Activated CD4-positive, alpha-beta T cell treated with anti-CD3 and anti-CD28 coated beads, Interleukin-2, amount 50 U/mL, for 16 hours (primary cell): ENCODE measurements at places on chromosomes 16 and 17.
A peak's percentile ranks its signal among the peaks of the same experiment; 100 is the strongest.

DNA sequence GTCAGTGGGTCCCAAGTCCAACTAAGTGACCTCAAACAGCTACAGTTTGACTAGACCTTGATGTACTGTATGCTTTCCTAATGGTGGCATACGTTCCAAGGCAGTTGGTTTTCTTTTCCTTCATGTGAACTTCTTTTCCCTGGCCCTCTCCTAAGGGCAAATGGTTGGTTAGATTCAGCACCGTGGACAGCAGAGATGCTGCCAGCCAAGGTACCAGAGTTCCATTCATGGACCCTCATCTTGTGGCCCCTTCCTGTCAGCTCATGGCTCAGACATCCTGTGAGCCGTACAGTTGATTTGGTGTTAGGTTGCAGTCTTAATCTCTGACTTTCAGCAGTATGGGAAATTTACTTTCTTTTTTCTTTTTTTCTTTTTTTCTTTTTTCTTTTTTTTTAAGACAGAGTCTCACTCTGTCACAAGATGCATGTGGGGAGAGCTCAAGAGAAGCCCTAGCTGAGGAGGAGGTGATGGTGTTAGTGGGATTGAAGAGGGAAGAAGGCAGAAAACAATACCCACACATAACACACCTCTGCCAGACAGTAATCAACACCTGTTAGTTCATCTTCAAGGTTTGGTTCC, 122.4 kb downstream of the USP31 start:
- no peak for DNase-seq

DNA sequence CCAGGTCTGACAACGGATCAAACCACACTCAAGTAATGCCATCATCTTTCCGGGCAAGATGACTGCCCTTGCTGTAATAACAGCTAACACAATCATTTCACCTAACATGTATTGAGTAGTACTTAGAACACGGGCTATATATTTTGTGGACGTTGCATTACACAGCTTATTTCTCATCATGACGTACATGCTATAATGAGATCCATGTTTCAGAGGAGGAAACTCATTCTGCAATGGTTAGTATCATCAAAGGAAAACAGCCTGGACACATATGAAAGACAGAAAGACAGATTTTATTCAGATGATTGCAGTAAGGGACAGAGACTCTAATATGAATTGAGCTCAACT, 446.7 kb downstream of the HS3ST3B1 start:
- DNase-seq: no peak

DNA sequence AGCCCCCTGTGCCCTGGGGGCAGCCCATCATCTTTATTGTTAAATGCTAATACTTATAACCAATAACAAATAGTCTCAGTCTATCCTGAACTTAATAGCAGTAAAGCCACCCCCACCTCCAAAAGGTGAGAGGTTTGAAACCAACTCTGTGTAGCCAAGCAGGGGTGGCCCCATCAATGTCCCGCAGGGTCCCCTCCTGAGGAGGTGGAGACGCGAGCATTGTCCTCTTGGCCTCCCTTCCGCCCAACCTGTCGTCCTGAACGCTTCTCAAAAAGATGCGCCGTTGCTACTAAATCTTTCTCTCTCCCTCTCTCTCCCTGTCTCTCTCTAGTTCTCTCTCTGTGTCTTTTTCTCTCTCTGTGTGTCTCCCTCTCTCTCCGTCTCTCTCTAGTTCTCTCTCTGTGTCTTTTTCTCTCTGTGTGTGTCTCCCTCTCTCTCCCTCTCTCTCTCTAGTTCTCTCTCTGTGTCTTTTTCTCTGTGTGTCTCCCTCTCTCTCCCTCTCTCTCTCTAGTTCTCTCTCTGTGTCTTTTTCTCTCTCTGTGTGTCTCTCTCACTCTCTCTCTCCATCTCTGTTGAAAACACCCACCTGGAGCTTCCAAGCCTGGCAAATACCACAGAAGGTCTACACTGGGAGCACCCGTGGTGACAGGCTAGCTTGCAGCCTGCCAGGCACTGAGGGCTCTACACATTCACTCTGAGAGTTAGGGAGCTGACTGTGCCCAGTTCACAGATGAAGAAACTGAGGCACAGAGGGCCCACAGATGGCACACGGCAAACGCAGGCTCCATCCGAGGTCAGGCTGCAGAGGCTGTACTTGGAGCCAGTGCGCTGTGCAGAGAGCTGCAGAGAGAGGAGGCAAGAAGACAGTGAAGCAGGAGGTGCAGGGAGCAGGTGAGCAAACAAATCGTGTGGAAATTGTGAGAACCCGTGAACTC, 185.9 kb downstream of the C16orf95 start:
- DNase-seq: no peak

DNA sequence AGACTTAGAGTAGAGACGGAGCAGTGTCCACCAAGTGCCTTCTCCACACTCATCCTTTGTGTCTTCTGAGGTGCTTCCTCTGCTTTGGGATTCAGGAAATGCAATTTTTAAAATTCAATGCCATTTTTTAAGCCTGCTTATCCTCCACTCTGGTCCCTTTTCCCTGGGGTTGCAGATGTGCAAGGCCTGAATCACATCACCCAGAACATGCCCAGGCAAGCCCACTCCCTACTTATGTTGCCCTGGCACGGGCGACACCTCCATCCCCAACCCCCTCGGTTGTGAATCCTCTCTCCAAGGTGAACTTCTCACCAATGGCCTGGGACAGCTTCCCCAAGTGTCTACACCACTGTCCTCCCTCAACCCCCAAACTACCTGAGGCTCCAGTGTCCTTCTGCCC, 116.2 kb downstream of the C17orf67 start:
- no peak for DNase-seq

DNA sequence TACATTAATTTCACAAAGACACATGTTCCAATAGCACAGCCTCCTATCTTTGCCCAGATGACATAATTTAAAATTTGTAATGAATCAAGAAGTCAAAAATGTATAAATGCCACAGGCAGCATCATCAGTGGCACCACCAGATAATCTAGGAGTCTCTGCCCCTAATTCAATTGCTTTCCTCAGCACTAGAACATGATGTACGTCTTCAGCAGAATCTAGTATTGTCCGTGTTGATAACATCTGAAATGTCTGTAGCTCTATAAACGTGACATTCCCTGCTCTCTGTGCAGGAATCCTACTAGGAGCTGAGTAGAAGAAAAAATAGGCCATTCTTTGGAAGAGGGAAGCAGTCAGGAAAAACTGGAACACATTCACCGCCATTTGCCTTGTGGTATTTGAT, 21.4 kb upstream of the SLC38A8 start:
- DNase-seq: no peak

GRCh38 chr17:79156463-79157095, 82.0 kb downstream of the ENGASE start:
- DNase-seq: no peak

DNA sequence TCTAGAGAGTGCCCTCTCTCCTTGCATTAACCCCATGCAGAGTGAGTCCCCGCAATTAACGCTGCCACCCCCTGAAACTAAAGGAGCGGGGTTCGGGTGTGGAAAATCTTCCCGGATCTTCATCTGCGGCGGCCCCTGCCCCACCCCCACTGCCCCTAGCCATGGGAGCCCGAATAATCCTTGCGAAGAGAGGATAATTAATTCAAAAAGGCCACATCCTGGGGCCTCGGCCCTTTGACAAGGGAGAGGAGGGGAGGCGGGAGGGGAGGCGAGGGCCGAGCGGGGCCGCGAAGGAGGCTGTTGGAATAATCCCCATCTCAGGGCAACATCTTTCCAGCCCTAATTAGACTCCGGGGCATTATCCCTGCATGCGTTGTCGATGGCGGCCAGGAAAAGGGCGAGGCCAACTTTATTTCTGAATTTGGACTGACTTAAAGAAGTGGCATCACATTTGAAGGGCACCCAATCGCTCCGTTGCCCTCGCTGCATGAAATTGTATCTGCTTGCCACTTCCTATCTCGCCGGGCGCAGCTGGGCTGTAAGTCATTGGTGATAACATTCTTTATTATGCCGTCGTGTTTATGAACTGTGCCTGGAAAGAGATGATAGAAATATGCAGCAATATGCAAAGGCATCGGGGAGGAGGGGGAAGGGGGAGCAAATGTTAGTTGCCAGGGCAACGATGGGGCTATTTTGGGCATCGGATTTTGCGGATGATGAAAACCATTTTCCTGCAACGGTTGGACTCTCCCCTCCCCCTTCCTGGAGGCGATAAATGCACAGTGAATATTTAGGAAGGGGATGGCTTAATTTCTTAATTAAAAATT, 387.1 kb upstream of the TNRC6C start:
- DNase-seq: no peak

GRCh38 chr17:65355246-65355645, 206.2 kb downstream of the AXIN2 start:
- DNase-seq: no peak

- DNase-seq: no peak
Observed at GRCh38 chr17:18324140-18325050, 9.3 kb downstream of the SMCR8 start.

DNA sequence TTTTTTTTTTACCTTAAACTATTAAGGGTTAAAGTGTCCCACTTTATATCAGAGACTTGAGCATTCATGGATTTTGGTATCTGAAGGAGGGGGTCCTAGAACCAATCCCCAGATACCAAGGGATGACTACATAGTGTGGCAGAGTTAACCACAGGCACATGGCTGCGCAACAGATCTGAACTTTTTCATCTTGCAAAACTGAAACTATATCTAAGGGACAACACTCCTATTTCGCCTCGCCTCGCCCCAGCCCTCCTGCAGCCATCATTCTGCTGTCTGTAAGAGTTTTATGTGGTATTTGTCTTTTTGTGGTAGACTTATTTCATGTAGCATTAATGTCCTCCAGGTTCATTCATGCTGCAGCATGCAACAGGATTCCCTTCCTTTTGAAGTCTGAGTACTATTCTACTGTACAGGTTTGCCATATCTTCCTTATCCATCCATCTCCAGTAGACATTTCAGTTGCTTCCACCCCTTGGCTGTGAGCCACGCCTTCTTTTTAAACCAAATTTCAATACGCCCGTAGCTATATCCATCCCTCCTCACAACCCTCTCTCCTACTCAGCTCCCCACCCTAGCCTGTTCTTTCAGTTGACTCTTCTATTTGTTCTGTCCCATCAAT, 53.2 kb downstream of the AMFR start:
- DNase-seq: peak; percentile 4

- DNase-seq: no peak
Observed at GRCh38 chr16:89303617-89304016, 86.1 kb downstream of the ZNF778 start.

DNA sequence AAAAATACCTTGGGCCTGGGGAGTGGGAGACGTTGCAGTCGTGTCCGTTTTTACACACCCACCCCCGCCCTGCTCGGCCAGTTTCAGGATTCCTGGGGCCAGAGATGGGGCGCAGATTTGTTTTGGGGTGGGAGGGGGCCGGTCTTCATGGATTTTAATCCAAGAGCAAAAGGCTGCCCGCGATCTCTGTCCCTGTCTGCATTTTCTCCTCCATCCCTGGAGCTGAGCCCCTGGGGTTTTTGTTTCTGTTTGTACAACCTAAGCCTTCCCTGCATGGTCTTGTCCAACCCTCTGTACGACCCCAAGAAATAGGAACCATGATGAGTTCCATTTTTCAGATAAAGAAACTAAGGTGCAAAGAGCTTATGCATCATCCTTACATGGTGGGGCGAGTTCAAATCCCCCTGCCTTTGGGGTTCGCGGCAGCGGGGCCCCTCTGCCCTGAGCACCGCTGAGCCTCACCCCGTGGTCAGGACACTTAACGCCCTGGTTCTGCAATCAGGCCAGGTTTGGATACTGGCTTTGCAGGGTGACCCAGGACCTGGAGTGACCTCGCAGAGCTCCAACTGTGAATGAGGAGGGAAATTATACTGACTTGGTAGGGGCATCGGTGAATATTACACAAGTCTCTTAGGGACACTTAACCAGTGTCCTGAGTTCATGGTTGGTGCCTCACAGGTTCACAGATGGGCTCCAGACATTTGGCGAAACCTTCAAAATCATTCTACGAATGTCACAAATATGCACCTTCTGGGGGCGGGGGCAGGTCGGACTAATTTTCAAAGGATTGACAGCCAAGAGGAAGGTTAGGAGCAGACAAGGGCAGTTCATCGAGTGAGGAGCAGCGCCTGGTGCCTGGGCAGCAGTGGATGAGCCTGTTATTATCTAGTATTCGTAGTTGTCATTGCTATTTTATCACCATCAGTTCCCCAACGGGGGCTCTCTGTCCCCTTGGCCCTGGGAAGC, 4.1 kb upstream of the FOXF1 start:
- no peak for DNase-seq

DNA sequence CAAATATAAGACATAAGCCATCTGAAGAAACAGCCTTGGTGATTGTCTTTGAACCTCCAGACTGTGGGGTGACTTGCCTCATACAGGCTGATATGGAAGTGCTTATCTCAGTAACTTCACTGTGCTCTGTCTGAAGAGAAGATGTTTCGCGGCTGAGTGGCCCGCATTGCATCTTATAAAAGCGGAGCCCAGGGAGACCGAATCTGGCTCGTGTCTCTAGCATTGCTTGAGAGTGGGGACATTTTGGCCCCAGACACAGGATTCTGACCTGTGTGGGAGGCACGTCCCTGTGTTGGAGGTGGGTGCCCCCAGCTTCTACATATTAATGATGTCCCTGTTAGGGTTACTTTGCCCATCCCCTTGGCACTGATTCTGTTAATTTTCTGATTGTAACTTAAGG, 66.4 kb downstream of the METRNL start:
- no peak for DNase-seq

GRCh38 chr17:11601661-11602060, 3.4 kb downstream of the DNAH9 start:
- no peak for DNase-seq

GRCh38 chr16:53773881-53774280, 69.9 kb downstream of the FTO start:
- DNase-seq: no peak

GRCh38 chr16:13561291-13562070, 358.5 kb upstream of the ERCC4 start:
- no peak for DNase-seq
